Stimulated activated CD4-positive, alpha-beta T cell treated with anti-CD3 and anti-CD28 coated beads, Interleukin-2, amount 100 ng/mL, for 4 hours (primary cell): ENCODE measurements at places on chromosomes 4 and X.

DNA sequence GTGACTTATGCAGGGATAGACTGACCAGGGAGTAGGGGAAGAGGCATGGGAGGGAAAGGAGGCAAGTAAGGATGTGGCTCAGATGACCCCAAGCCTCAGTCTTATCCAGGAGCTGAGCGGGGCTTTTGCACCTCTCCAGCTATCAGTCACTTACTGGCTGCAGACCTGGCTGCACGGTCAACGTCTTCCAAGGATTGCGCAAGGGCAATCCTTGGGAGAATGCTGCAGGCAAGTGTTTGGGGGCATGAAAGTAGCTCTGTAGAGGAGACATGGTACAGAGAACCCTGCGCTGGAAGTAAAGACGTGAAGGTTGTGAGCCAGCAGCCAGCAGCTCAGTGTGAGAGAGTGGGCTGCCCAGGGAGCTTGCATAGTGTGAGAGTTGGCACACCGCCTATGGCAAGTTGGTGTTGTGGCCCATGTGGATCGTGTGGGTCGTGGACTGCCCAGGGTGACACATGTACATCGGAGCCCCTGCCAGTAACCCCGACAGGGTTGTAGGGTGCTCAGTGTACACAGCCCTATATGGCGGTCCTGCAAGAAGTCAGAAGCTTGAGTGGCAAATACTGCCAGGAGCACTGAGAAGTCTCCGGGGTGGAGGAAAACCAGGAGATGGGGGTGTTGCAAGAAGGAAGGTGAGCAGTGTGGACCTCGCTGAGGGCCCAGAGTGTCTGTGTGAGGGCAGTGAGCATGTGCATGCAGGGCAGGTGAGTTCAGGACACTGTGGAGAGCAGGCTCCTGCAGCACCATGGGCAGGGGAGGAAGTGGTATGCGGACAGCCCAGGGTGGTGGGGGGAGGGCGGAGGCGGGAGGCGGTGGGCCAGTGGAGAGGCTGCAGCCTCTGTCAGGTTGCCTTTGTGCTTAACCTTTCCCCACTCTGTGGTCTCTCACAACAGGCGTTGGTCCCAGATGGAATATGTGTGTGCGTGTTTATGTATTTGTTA is 50.9 kb downstream of the KIT start:
- no peak for DNase-seq

GRCh38 chrX:35842674-35843073 is 44.5 kb downstream of the MAGEB16 start:
- DNase-seq = no peak

DNA sequence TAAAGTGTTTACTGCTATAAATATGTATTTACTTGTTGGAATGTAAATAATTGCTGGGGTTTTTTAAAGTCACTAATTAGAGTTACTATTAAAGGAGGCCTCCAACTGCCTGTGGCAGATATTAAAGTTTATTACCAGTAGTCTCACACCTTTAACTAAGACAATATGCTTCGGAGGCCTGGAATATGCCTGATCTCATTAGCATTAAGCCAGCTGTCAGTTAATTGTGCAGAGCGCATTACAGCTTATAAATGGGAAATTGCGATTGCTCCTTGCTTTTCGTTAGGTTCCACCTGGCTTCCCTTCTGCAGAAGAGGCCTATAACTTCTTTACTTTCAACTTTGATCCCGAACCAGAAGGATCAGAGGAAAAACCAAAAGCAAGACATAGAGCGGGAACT is 41.3 kb downstream of the CC2D2A start:
- no peak for DNase-seq

- no peak for DNase-seq
Observed at GRCh38 chr4:44494810-44495701, 46.4 kb upstream of the KCTD8 start.

DNA sequence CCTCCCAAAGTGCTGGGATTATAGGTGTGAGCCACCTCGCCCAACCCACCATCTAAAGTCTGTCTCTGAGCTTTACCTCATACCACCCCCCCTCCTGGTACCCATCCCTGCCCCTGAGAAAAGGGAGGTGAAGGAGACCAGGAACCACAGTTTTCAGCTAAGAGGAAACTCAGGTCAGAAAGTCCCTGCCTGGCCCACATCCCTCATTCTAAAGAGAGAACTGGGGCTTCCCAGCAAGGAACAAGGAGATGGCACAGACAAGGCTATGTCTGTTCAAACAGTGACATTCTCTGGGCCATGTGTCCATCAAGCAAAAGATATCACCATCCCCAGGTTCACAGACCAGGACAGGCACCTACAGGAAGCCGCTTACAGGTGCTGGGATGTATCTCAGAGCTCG is 15.8 kb upstream of the CSF2RA start:
- no peak for DNase-seq

DNA sequence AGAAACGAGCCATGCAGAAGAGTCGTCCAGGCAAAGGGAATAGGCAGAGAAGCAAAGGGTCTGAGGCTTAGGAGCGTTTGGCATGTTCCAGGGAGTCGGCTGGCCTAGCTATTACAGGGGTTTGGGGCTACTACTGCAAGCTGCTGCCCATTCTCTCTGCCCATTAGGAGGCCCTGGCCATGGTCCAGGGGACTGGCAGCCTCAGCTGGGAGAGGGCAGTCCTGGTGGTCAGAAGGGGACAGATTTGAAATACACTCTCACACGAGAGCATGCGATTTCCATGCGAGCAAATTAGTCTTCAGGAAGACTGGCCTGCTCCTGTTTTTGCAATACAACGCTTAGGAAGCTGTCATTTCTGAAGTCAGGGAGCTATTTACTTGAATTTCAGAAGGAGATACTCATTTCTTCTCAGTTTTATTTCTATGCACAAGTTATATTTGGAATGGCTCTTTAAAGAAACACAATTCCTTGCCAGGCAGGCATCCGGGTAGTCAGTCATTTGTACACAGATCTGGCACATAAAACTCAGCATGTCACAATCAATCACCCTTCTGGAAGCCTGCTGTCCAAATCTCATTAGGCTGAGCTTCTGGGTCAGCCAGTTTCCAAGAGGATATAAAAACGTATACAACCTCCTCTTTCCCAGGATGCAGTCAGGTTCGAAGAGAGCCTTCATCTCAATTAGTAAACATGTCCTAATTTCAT is 27.0 kb downstream of the PROM1 start:
- DNase-seq = no peak

GRCh38 chr4:5710961-5711478 is at the start of gene EVC:
Gene EVC, plus strand, starts transcription at chr4:5711201. Its CDS starts 180 bp downstream, at chr4:5711381.
- DNase-seq = no peak

DNA sequence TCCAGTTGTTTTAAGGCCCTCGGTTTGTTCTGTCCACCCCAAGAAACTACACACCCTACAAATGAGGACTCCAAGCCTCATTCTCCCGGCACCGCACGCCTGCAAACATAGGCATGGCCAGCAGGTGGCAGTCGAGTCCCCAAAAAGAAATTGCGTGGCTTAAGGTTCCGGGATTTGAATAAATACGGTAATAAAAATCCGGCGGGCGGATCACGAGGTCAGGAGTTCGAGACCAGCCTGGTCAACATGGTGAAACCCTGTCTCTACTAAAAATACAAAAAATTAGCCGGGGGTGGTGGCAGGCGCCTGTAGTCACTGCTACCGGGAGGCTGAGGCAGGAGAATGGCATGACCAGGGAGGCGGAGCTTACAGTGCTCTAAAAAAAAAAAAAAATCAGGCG is 21.8 kb upstream of the CSF2RA start:
- peak; percentile 64 for DNase-seq

DNA sequence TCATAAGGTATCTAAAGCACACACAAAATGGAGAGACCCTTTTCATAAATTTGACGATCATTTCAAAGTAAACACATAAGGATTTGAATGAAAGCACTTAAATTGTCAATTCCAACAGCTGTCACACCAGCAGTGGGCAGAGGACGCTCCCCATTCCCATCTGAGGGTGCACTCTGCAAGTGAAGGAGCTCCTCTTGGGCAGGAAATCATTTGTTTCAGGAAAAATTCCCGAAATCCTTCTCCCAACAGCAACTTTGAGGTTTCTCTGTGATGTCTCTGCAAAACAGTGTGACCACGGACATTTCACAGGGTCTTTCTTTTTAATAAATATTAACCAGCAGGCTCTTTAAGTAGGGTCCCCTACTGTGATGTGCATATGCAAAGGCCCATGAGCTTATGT is 111.0 kb downstream of the EPHA5 start:
- DNase-seq = no peak

GRCh38 chrX:148133105-148133725 is 152.1 kb downstream of the FMR1NB start:
- DNase-seq = no peak

- DNase-seq = no peak
Observed at GRCh38 chrX:56564921-56565840, 1.8 kb downstream of the UBQLN2 start.

DNA sequence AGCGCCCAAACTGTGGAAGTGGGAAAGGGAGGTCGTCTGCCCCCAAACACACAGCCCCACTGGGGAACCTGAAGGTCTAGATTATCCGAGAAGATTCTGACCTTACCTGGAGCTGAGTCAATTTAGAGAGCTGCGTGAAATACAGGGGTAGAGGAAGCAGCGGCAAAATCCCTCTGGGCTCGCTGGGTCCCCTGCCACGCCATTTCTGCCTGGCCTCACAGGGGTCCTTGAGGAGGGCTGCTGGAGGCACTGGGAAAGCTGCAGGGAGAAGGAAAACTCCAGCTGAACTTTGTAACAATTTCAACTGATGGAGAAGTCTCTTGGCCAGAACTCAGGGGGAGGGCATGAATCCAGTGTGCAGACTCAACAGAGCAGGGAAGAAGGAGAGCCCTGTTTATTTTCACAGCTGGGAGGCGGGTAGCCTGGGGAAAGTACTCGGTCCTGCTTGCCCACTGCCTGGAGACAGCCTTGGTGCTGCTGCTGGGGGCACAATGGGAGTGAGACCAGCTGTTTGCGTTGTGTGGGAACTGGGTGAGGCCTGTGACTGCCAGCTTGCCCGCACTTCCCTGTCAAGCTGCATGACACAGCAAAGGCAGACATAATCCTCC is 93.2 kb upstream of the MAPK10 start:
- DNase-seq = no peak

DNA sequence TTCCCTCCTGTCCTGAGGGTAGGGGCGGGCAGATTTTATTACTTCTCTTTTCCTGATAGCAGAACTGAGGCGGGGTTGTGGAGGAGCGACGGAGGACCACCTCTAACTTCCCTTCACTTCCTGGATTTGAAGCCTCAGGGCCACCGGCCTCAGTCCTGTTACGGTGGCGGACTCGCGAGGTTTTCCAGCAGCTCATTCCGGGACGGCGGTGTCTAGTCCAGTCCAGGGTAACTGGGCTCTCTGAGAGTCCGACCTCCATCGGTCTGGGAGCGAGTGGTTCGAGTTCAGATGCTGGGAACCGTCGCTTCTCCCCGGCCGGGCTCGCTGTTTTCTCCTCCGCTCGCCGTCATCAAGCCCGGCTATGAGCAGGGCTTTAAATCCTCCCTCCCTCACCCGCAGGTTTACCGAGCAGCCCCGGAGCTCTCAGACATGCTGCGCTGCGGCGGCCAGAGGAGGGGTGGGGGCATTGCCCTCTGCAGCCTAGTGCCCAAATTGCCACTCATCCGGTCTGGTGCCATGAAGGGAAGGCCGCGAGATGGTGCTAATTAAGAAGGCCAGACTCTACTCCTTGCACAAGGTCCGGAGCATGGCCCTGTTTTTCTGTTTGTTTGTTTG is 23.3 kb downstream of the HAND2 start:
- no peak for DNase-seq

DNA sequence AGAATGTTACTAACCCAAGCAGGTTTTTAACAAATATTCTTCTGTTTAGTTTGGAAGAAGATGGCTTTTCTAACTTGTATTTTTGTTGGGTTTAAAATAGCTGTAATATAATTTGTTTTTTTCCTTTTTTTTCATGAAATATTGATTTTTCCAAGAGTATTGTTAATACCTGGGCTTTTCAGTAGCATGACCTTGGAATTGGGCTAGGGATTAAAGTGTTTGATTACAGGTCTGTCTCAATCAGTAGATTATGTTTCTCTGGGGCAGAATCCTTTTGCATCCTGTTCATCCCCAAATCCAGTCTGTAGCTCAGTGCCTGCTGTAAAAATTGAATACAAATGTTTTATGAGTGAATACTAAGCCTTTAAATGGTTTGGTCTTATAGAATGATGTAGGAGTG is 479.8 kb downstream of the RAPGEF2 start:
- no peak for DNase-seq

DNA sequence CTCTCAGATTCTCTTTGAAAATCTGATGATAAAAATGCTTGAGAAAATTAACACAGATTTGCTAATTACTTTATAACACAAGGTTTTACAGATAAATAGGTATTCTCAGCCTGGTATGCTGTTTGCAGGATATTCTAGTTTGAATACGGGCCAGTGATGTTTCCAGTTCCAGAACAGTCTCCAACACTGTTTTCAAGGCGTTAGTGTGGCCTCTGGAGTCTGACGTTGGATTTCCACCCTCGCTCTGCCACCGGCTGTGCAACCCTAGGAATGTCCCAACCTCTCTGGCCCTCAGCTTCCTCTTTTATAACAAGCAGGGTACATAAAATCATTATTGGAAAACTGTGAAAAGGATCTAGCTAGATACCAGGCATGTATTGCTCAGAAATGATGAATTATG is 23.8 kb upstream of the CYP4V2 start:
- DNase-seq = no peak

- DNase-seq = no peak
Observed at GRCh38 chr4:113065629-113066028, 16.2 kb downstream of the ANK2 start.

GRCh38 chr4:155952501-155952901 is 1.2 kb downstream of the CTSO start:
- DNase-seq = no peak

DNA sequence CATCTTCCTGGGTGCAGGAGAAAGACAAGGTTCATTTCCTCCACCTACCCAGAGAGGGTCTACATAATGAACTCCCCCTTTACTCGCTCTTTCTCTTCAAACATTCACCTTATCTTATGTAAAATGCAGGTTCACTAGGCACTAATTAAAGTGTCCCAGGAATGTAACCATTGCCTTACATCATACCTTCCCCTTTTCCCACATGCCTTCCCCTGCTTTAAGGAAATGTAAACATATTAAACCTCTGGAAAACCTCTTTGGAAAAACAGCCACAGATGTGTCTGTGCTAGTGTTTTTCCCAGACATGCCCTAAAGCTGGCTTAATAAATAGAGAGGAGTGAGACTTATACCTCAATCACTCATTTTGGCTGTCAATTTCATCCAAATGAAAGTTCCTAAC is 15.8 kb downstream of the TBC1D9 start:
- DNase-seq = no peak

DNA sequence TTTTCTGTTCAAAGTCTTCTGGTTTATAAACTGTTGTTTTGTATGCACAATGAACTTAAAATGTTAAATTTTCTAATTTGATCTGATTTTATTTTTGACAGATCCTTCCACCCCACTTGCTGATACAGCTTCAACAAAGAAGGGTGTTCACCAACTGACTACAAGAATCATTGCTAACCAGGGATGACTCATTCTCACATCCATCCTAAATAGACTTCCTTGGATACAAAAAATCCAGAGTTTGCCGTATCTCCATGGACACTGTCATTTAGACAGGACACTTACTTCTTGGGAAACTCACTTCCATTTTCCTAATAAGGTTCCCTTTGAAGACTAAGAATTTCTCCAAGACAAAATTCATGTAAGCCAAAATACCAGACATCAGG is 111.6 kb upstream of the NWD2 start:
- no peak for DNase-seq
